Aorta (tissue), 5 donors: ENCODE measurements at places on chromosomes 6 and 20. TPM values are rescaled to one million over a fixed set of nuclear protein-coding genes. Genes with fewer than 3 reads are reported as not detected.

The LTB gene
- 3.6 TPM for total RNA-seq

The SLA2 gene
- 1.0 TPM for total RNA-seq

The SAMD3 gene
- total RNA-seq = 2.7 TPM

The EPPIN gene
- not detected for total RNA-seq

The DEFB132 gene
- not detected for total RNA-seq

The AGER gene
- 6.4 TPM for total RNA-seq

The OR2B3 gene
- not detected for total RNA-seq

The BANF2 gene
- total RNA-seq = not detected

The CST5 gene
- not detected for total RNA-seq

The SLC24A3 gene
- total RNA-seq = 24.9 TPM

The FAM209A gene
- total RNA-seq = 1.0 TPM

DNA sequence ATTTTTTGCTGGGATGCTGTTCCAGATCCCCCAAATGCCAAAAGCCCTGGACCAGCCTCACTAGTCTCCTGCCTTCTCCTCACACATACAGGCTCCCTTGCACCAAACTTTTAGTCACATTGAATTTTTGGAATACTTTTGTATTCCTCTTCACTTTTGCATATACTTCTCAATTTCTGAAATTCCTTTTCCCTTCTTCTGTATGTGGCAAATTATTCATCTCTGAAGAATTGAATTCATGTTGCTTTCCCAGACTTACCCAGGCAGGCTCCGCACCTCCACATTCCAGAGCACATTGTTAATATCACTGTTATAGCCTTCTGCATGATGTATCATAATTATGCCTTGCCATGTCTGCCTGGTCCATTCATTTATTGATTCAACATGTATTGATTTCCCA is 255.3 kb upstream of the POU3F2 start:
- H3K27ac ChIP-seq = no peak overlapping the region
- H3K36me3 ChIP-seq = no peaks in the 10 kb centered on the region
- H3K27me3 ChIP-seq = no peaks in the 10 kb centered on the region
- no peak overlapping the region for H3K4me3 ChIP-seq
- DNase-seq = no peak

DNA sequence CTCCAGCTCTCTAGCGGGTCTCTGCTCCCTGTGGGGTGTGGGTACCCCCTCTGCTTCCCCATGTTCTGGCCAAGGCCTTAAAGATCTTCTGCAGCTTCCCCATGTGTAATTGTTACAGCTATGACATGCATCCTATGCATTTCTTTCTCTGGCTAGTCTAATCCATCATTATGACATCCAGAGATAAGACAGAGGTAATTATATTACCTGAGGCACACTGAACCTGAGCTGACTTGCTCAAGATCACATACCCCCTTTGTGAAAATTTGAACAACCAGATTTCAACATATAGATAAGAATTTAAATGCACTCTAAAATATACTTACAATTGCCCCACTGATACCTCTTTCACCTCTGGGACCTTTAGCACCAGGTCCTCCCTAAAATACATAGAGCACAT is 102.4 kb downstream of the COL12A1 start:
- no peak for DNase-seq
- H3K4me3 ChIP-seq = no peak overlapping the region
- H3K4me1 ChIP-seq = peaks cover 2% of the 10 kb centered on the region
- H3K27me3 ChIP-seq = no peaks in the 10 kb centered on the region
- H3K27ac ChIP-seq = no peak overlapping the region

DNA sequence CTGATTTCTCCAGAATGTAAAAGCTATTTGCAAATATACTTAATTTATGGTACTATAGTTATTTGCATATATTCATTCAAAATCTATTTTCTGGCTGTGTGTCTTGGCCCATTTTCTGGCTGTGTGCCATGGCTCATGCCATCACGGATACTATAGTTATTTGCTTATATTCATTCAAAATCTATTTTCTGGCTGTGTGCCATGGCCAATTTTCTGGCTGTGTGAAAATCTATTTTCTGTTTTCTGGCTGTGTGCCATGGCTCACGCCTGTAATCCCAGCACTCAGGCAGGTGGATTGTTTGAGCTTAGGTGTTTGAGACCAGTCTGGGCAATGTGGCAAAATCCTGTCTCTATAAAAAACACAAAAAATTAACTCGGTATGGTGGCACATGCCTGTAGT is 28.9 kb upstream of the RIPK1 start:
- H3K27me3 ChIP-seq = no peaks in the 10 kb centered on the region
- no peak overlapping the region for H3K4me3 ChIP-seq
- H3K36me3 ChIP-seq = no peaks in the 10 kb centered on the region
- H3K4me1 ChIP-seq = no peaks in the 10 kb centered on the region
- no peak overlapping the region for H3K27ac ChIP-seq

- no peak overlapping the region for H3K27ac ChIP-seq
- no peaks in the 10 kb centered on the region for H3K4me1 ChIP-seq
- no peak for DNase-seq
- no peaks in the 10 kb centered on the region for H3K27me3 ChIP-seq
- no peak overlapping the region for H3K4me3 ChIP-seq
- peaks cover 3% of the 10 kb centered on the region for H3K36me3 ChIP-seq
Measured at GRCh38 chr20:38418509-38419204, 16.5 kb downstream of the SNHG17 start.

DNA sequence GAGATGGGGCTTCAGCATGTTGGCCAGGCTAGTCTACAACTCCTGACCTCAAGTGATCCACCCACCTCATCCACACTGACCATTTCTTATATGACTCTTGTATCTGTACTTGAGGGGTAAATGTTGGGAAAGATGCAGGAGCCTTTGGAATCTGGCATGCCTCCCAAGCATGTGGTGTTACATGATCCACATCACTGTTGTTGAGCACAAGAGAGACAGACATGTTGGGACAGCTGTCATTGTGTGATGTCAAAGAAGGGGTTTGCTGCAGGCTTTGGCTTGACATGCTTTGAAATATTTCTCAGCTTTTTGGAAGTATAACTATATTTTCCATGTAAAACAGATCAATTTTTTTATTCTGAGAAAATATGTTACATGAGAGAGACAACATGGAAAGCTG is 139.9 kb downstream of the MOXD1 start:
- H3K36me3 ChIP-seq = no peaks in the 10 kb centered on the region
- no peaks in the 10 kb centered on the region for H3K4me1 ChIP-seq
- no peaks in the 10 kb centered on the region for H3K27me3 ChIP-seq
- no peak overlapping the region for H3K27ac ChIP-seq

- H3K27me3 ChIP-seq = no peaks in the 10 kb centered on the region
- no peaks in the 10 kb centered on the region for H3K4me1 ChIP-seq
- no peak for DNase-seq
- H3K4me3 ChIP-seq = no peak overlapping the region
- H3K27ac ChIP-seq = peak overlapping the region; percentile 57
Measured at GRCh38 chr6:11183761-11184362, 48.6 kb downstream of the NEDD9 start.

DNA sequence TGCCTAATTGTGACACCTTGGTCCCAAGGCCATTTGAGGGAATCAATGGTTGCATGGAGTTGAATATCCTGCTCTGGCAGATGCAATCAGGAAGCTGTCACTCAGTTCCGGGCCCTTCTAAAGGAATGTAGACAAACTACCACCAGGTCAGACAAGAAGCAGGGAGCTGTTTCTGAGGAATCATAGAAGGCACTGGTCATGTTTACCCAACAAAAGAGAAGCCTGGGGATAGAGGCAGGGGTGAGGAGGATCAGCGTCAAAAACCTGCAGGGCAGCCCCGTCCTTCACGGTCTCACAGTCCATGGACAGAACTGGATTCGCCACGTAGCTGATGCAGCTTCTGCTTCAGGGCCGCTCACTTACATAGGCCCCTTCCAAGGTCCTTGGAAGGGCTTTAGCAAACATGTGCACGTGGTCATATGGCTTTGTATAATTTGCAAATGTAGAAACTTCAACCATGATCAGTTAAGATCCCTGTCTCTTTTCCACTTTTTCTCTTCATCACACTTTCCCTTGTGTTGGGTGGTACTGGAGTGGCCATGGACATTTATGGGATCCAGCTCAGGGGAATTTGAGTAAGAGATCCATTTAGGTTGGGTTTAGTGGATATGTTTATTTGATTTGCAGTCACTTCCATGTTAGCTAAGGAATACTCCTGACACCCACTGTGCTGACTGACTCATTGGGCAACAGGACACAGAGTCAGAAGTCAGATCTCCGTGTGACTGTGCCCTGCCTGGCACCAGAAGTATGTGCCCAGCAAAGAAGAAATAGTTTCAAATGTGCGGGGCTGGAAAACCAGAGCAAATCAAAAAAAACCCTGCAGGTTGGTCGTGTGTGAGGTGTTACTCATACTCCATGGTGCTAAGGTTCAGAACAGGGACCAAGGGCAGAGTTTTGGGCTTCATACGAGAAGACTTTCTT is 60.0 kb upstream of the ZFAND3 start:
- H3K27me3 ChIP-seq = no peaks in the 10 kb centered on the region
- no peaks in the 10 kb centered on the region for H3K4me1 ChIP-seq
- no peak overlapping the region for H3K4me3 ChIP-seq
- no peaks in the 10 kb centered on the region for H3K36me3 ChIP-seq

DNA sequence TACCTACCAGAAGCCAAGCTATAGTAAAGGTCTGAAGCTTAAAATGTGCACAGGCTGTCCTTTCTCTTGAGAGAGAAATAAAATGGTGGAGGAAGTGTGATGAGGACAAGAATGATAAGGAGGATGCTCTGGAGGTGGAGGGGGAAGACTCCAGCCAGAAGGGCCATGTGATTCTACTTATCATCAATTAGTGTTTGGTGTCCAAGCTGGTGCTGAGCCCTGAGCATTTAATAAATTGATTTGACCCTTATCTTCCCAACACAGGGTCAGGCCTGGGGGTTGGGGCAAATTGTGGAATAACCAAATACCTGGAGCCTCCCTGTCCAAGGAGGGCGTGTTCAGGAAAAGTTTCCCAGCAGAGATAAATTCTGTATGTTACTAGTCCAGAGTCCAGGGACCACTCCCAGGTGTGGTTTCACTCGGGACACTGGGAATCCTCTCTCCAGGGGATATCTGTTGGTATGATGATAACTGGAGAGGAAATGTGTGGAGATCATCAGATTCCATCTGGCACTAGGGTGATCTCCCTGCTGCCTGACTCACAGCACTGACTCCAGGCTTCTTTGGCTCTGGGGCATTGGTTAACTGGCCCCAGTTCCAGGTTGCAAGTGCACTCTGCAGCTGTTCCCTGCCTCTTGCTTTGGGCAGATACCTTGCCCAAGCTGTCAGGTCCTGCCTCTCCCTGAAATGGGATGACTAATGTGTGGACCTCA is 3.8 kb upstream of the MYBL2 start:
- no peaks in the 10 kb centered on the region for H3K4me1 ChIP-seq
- no peak overlapping the region for H3K4me3 ChIP-seq
- no peaks in the 10 kb centered on the region for H3K36me3 ChIP-seq
- no peaks in the 10 kb centered on the region for H3K27me3 ChIP-seq
- no peak overlapping the region for H3K27ac ChIP-seq

GRCh38 chr20:63284544-63284949 is 8.4 kb upstream of the COL20A1 start:
- H3K4me3 ChIP-seq = no peak overlapping the region
- DNase-seq = peak; percentile 44
- peaks cover 13% of the 10 kb centered on the region for H3K36me3 ChIP-seq
- no peaks in the 10 kb centered on the region for H3K27me3 ChIP-seq
- no peak overlapping the region for H3K27ac ChIP-seq
- no peaks in the 10 kb centered on the region for H3K4me1 ChIP-seq

GRCh38 chr20:58978351-58979190 is 2.5 kb upstream of the NELFCD start:
- no peaks in the 10 kb centered on the region for H3K27me3 ChIP-seq
- no peaks in the 10 kb centered on the region for H3K4me1 ChIP-seq
- no peak overlapping the region for H3K27ac ChIP-seq
- H3K36me3 ChIP-seq = no peaks in the 10 kb centered on the region
- DNase-seq = no peak

GRCh38 chr6:106631346-106631745 is 2.0 kb downstream of the QRSL1 start:
- H3K4me3 ChIP-seq = no peak overlapping the region
- no peak for DNase-seq
- no peak overlapping the region for H3K27ac ChIP-seq
- no peaks in the 10 kb centered on the region for H3K27me3 ChIP-seq
- H3K36me3 ChIP-seq = no peaks in the 10 kb centered on the region

DNA sequence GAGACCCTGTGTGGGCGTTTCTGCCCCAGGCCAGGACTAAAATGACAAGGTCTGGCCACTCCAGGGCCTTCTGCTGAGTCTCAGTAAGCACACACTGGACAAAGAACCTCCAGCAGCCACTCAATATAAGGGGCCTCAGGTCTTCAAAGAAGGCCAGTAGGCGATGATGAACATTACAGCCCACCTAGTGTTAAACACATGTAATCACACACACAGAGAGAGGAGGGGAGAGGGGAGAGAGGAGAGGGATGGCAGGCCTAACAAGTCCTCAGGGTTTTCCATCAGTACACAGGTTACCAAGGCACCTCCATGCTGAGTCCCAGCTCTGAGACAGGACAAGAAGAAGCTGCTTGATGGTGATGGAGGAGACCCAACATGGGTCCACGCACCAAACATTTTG is 325.6 kb downstream of the PTPRT start:
- H3K4me3 ChIP-seq = no peak overlapping the region
- H3K27me3 ChIP-seq = no peaks in the 10 kb centered on the region
- DNase-seq = no peak

GRCh38 chr20:17276101-17276500 is 49.3 kb downstream of the PCSK2 start:
- H3K27ac ChIP-seq = no peak overlapping the region
- DNase-seq = no peak
- no peaks in the 10 kb centered on the region for H3K36me3 ChIP-seq
- no peaks in the 10 kb centered on the region for H3K4me1 ChIP-seq
- no peak overlapping the region for H3K4me3 ChIP-seq

DNA sequence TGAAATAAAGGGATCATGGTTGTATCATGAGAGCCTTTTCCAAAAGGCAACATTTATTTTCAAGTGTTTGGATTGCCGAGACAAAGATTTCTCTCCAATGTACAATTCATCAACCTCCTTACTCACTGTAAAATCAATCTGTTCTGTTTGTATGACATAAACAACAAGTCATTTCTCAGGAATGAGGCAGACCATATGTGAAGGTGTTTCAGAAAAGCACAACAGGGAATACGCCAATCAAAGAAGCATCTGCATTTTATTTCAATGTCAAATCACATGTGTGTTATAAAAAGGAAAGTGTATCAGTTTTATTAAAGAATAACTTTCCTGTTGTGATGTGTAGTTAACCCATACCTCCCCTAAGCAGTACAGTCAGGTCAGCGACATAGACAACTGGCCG is 653.7 kb downstream of the TFAP2A start:
- DNase-seq = no peak
- H3K36me3 ChIP-seq = no peaks in the 10 kb centered on the region
- H3K27me3 ChIP-seq = no peaks in the 10 kb centered on the region
- H3K27ac ChIP-seq = no peak overlapping the region

GRCh38 chr20:59845472-59845871 is 88.0 kb downstream of the SYCP2 start:
- H3K27ac ChIP-seq = no peak overlapping the region
- DNase-seq = no peak
- no peaks in the 10 kb centered on the region for H3K27me3 ChIP-seq
- H3K36me3 ChIP-seq = no peaks in the 10 kb centered on the region
- no peak overlapping the region for H3K4me3 ChIP-seq

GRCh38 chr6:82333781-82334180 is 29.8 kb upstream of the TPBG start:
- H3K4me1 ChIP-seq = no peaks in the 10 kb centered on the region
- H3K4me3 ChIP-seq = no peak overlapping the region
- no peak for DNase-seq
- H3K27ac ChIP-seq = no peak overlapping the region
- no peaks in the 10 kb centered on the region for H3K36me3 ChIP-seq
- no peaks in the 10 kb centered on the region for H3K27me3 ChIP-seq
